ENCODE measurements at places on chromosomes 5 and 9. TPM values are rescaled to one million over a fixed set of nuclear protein-coding genes. Genes with fewer than 3 reads are reported as not detected.
A peak's percentile ranks its signal among the peaks of the same experiment; 100 is the strongest.

DNA sequence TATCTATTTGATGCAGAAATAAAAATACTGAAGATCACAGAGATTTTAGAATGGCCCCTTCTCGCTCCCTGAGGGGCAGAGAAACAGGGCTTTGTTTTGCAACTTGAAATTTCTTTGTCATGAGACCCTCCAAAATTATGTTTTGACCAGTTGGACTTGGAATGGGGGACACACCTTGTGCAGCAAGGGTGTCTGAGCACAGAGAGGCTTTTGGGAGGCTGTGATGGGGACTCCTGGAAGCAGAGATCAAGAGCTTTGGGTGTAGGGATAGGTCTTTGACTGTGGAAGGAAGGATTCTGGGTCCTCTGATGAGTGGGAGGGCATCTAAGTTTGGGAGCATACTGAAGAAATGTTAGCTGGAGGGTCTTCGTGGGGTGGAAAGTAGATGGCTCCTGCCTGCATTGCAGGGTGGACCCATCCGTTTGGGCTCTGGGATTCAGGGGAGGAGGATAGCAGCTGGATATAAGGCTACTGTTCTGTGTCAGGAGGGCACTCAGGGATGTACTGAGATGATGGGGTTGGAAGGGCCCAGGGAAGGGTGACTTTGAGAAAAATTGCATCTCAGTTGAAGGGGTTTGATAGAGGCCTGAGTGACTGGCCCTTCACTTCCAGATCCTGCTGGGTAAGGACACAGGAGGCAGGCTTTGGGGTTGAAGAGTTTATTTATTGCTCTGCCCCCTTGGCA lies 1.8 kb upstream of the MYORG start:
- no peak for DNase-seq

DNA sequence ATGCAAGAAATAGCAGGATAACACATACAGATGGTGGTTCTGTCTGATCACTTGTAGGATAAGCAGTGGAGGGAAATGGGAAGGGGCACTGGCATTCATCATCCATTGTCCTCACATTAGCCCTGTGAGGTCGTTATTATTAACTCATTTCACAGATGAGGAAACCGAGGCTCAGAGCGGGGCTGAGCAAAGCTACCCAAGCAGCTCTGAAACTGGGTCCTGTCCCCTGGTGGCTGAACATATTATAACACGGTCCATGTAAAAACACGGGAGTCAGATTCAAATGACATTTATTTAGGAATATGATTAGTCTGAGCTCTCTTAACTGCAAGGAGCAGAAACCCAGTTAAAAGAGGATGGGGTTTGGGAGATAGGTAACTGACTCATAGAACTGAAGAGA lies 43.1 kb downstream of the HRH2 start:
- no peak for DNase-seq

The LRRC19 gene
- total RNA-seq: not detected

GRCh38 chr5:89045216-89045615 lies 162.2 kb upstream of the MEF2C start:
- no peak for DNase-seq

- DNase-seq: no peak
Observed at GRCh38 chr9:85533538-85533937, 208.2 kb downstream of the AGTPBP1 start.

- peak; percentile 16 for DNase-seq
Observed at GRCh38 chr5:107564931-107565372, 105.8 kb downstream of the EFNA5 start.

DNA sequence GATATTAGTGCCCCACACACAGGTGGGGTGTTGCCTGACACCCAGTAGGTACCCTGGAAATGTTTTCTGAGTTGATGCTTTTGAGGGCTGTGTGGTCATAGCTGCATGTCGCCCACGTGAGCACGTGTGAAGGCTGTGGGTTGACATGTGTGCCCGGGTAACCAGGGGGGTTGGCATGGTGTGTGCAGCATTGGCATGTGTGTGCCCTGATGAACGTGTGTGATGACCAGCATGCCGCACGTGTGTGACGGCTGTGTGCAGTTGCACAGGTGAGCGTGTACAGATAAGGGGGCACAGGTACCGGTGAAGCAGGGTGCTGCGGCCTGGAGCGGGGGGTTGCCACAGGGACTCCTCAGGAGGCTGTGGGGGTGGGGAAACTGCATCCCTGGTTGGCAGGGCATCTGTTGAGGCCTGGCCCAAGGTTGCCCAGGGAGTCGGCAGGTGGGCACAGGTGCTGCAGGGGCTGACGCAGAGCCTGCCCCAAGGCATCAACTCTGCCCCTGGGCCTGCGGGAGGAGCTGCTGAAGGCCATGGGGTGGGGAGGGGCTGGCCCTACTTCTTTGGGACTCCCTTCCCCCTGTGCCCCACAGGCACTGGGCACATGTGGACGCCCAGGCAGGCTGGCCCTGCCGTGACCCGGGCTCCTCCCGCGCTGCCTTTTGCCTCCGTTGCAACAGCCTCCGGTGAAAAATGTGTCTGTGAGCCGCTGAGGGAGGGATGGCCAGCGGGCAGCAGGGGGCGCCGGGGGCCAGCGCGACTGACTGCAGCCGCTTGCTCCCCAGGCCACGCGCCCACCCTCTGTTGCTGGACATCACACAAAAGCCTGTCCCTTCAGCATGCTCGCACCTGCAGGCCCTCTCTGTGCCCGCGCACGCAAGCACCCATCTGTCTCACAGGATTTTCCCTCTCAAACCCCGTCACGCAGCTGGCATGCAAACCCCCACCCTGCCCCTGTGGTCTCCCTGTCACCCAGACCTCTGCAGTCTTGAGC lies 2.2 kb downstream of the UNC5A start:
- peak; percentile 25 for DNase-seq

- DNase-seq: no peak
Observed at GRCh38 chr5:34854459-34855174, 15.7 kb downstream of the TTC23L start.
